ENCODE measurements at places on chromosomes 5 and 9.

DNA sequence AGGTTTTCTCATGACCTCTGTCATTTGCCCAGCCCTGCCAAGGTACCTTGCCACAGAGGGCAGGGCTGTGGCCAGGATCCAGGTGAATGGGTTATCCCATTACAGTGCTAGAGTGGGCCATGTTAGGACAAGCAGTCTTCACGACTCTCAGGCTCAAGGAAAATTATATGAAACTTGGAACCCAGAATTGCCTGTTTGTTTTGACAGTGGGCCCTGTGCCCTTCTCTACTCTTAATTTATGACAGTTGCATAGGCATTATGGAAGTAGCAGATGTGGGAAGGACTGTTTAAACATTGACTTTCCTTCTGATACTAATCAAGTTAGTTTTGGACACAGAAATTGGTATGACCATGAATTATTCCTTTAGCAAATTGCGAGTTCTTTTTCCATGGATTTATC is 41.7 kb downstream of the ITGA2 start:
- DNase-seq, result no peak

DNA sequence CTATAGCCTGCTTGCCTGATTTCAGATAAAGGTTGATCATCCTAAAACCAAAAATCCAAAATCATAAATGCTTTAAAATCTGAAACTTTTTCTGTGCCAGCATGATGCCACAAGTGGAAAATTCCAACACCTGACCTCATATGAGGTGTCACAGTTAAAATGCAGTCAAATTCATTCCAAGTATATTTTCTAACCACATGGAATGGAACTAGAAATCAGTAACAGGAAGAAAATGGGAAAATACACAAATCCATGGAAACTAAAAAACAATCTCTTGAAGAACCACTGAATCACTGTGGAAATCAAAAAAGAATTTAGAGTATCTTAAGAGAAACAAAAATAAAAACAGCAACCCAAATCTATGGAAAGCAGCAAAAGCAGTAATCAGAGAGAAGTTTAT is 297.5 kb upstream of the COX7C start:
- DNase-seq, result no peak

DNA sequence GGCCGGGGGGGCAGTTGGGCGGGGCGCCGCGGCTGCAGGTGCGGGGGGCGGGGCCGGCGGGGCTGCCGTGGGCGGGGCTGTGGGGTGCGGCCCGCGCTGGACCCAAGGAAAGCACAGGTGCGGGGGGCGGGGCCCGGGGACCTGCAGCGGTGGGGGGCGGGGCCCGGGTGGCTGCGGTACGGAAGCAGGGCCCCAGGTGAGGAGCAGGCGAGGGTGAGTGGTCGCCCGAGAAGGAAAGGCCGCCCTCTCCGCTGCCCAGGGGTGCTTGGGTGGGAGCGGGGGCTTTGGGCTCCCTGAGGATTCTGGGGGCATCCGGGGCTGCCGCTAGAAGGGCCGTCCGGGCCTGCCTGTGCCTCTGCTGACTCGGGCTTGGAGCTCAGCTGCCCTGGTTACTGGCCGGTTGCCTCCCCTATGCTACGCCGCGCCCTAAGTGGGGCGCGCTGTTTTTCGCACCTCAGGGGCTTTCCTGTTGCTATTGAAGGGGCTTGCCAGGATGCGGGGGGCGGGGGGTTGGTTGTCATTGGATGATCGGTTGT is 767 bp downstream of the RALGPS1 start:
- DNase-seq, result peak; percentile 77

DNA sequence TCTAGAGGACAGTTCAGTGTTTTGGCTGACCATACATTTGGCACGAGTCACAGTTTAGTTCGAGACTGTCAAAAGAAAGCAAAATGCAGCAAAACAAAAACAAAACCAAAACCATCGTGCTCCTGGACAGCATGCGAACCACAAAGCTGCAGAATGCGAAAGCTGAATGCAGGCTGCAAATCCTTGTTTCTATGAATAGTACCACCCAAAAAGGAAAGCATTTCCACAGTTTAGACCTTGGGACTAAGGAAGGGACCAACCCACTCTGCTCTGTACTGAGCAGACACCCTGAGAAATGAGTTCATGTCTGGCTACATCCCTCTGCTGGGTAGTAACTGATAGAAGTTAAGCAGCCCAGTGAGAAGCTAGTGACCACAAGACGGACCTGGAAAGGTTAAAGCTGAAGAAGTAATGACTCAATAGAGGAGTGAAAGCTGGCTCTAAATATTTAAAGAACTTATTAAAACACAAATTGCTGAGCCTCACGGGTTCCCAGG is 3.9 kb downstream of the GCNT4 start:
- no peak for DNase-seq

GRCh38 chr9:22147813-22148527 is 138.9 kb upstream of the CDKN2B start:
- no peak for DNase-seq

GRCh38 chr9:80094176-80094771 is 522.5 kb downstream of the TLE4 start:
- DNase-seq, result no peak

DNA sequence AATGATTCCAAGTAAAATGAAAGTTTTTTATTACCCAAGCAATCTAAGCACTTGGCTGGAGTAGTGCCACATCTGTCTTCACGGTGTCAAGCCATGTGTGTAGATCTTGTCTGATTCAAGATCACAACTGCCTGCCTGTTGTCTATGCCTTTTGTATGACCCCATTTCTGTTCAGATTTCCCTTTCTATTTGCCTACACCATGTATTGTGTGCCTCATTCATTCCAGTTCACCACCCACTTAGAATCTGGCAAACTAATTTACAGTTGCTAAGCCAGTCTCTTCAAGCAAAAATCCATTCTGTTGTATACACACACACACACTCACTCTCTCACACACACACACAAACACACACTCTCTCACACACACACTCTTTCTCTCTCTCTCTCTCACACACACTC is 33.7 kb downstream of the GLDC start:
- no peak for DNase-seq

DNA sequence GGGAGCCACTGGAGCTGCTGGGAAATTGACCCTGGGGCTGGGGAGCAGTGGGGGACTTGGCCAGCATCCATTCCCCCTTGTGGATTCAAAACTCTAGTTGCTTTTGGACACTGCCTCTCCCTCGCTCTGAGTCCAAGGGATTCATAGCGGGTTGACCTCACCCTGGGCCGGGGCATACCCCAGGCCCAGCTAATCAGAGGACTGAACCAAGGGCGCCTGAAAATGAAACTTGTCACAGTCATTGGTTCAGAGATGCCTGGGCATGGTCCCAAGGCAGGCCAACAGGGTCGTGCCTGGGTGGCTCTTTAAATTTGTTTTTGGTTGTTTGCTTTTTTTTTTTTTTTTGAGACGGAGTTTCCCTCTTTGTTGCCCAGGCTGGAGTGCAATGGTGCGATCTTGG is 22.6 kb downstream of the STK10 start:
- no peak for DNase-seq

DNA sequence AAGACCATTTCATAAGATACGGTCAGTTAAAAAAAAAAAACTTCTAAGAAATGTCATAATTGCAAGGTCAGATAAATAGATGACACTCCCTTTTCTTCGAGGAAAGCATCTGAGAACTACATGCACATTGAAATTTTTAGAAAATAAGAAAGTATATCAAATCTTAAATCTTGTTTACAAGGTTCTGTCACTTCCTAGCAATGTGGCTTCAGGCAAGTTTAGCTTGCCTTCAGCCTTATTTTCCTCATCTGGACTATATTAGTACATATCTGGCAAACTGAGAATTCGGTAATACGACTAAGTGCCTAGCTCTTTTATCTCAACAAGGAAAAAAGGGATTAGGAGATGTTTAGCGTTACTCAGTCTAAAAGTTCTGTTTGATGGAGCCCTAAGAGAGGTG is 32.5 kb upstream of the OR2K2 start:
- no peak for DNase-seq

DNA sequence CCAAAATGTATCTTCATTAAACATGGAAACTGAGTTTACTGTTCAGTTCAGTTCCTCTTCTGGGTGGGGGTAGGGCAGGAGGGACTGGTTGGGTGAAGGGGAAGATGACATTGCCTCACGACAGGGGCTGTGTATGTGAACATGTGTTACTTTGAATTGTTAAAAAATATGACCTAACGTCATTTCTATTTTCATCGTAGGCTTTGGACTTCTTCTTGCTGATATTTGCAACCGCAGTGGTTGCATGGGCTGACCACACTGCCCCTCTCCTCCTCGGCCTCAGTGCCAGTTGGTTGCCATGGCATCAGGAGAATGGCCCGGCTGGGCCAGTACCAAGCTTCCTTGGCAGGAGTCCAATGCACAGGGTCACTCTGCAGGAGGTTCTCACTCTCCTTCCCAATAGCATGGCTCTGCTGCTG is 41.5 kb downstream of the HACD4 start:
- no peak for DNase-seq

- DNase-seq, result no peak
Measured at GRCh38 chr9:94212531-94212930, 46.6 kb upstream of the ZNF169 start.

DNA sequence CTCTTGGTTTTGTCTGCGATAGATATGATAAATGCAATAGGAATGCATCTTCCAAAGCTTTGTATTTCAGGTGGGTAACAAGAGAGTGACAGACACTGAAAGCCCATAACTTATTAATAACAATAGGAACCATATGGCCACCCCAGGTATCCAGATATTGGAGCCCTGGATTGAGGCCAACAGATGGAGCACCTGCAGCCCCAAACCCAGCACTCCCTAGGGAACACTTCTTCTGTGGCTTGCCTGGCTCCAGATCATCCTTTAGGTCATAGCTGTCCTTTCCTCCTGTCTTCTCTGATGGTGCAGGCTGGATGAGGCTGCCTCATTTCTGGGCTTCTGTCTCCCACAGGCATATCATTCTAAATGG is 5.0 kb upstream of the IL3 start:
- DNase-seq, result no peak

GRCh38 chr5:150419630-150420270 is 7.0 kb upstream of the CD74 start:
- no peak for DNase-seq
